ENCODE measurements at places on chromosomes 1 and 21.
A peak's percentile ranks its signal among the peaks of the same experiment; 100 is the strongest.

DNA sequence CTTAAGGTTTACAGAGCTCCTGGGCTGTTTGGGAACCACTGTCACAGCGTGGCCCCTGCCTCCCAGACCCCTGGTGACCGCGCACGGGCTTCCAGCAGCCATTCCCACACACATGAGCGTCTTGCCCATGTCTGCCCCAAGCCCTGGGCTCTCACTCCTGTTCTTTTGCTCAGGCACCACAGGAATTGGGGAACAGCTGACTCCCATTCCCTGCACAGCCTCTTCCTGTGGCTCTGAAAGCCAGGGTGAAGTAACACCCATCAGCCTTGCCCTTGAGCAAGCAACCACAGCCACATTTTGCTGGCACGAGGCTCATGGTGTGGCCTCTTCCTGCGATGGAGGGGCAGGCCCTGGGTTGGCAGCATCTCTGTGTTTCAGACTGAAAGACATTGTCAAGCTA, 14.3 kb upstream of the GPR157 start:
- DNase-seq = no peak

DNA sequence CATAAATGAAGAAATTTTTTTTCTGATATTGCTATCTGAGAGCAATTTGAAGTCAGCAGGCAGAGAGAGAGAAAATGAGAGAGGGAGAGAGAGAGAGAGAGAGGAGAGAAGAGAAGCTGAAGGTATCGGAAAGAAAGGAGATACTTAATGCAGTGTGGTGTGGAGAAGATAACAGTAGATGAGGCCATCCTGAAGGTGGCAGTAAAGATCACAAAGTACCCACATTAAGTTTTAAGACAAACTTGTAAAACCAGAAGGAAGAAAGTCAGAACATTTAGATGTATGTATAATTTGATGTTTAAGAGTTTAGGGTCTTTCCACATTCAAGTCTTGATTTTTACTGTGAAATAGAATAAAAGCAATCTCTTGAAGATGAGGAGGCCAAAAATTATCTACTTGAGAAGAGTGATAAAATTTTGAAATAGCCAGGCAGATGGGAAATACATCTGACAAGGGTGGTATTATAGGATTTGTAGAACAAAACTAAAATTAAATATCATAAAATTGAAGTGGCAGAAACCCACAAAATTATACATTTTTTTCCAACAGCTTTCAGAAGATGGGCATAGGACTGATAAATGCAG, 1753.4 kb downstream of the MRPL39 start:
- DNase-seq = no peak

- DNase-seq = no peak
These were observed 648.1 kb downstream of the USP25 start for GRCh38 chr21:16377857-16378256.

DNA sequence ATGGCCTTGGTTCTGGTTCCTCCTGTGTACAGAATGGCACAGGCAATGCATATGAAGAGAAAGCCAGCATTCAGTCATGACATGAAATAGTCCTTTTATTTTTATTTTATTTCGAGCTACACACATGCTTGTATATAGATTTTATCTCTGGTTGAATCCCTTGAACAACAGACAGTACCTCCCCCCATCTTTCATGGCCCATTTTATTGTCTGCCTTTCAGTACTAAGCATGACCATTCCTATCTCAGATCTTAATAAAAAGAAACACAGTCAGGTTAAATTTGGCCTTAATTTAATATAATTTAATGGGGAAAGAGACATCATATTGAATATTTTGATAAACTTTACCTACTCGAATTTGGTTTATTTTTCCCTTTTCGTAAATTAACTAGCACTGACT, 76.4 kb upstream of the VANGL1 start:
- no peak for DNase-seq

DNA sequence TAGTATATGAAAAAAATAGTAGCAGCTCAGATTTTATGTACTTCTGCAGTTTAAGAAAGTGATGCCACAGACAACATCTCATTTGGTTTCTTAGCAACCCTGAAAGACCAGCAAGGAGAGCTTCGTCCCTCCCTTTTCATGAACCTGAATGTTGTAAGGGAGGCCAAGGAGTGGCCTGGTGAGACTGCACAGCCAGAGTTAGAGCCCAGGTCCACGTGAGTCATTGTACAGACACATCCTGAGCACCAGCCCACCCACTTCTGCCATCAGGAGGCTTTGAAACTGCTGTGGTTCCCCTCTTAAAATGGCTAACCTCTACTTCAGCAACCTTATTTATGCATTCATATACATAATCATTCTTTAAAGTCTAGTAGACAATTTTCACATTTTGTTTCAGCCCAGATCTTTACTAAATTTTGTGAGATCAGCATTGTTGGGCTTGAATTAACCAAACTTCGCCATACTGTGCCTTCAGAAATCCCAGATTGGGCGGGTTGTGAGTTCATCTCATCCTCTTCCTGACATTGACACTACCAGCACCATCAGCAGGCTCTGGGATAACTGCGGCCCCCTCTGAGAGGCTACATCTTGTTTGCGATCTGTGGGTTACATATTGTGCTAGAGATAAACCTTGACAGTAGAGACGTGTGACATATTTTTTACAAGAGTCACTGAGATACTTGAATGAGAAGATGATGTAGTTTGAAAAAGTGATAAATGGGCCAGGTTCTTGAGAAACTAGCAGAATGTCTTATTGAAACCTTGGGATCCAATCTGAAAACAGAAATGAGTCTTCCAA, 106.7 kb downstream of the CAMTA1 start:
- no peak for DNase-seq

GRCh38 chr1:214027498-214027897, 39.7 kb downstream of the PROX1 start:
- no peak for DNase-seq

GRCh38 chr21:16305686-16306085, 575.9 kb downstream of the USP25 start:
- DNase-seq = no peak

DNA sequence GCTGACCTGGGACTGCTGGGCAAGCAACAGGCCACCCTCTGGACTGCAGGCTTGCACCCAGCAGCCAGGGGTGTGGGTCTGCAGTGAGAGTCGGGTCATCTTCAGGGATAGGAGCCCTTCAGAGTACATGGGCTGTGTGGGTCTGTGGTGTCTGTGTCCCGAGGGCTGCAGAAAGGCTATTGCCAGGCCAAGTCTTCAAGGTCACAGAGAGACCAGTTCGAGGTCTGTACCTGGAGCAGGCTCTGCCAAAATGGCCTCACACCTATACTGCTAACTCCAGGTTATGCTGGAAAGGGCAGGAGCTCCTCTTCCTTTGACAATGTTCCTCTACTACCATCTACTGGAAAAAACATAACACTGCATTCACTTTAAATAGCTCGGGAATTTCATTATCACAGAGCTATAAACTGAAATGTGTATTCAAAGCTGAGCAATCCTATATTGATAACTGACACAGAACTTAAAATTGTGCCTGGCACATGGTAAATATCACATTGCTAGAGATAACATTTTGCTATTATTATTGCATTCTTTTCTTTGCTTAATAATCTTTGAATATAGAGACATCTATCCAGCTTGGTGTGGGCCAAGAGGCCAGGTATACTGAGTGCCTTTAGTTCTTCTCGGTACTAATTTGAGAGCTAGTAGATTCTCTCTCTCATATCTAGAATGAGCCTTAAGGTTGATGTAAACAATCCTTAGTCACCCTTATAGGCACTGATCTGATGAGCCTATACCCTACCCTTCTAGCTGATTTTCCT, 6.9 kb upstream of the DNAH14 start:
- DNase-seq = peak; percentile 48

GRCh38 chr1:169392406-169392805, 24.4 kb downstream of the BLZF1 start:
- DNase-seq = no peak

DNA sequence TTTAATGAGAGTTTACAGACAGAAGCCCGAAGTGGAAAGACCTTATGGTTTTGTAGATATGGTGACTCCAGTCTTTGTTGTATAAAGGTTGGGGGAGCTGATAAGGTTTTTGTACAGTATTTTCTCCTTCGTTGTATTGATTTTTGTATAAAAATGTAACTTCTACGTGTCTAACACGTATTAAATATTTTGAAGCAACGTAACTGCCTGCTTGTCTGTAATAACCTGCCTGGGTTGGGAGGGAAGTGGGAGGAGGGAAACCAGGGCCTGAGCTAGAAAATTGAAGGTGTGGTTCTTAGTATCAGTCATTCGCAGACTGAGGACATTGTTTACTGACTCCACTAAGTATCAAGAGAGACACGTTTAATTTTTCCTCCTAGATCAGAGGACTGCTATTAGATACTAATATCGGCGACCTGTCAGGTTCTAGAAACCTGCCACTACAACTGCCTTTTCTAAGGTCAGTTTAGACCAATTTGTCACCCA, 2.2 kb downstream of the IER5 start:
- DNase-seq = no peak

GRCh38 chr1:206447792-206448191, 22.5 kb upstream of the IKBKE start:
- peak; percentile 58 for DNase-seq

- no peak for DNase-seq
These were observed 16.4 kb downstream of the RIMS3 start for GRCh38 chr1:40648928-40649591.

- peak; percentile 63 for DNase-seq
These were observed 486 bp downstream of the SLC27A3 start for GRCh38 chr1:153775458-153776327.

GRCh38 chr1:228465141-228465540, 22.0 kb upstream of the RNF187 start:
- no peak for DNase-seq

- peak; percentile 76 for DNase-seq
These were observed 19.8 kb downstream of the SPRTN start for GRCh38 chr1:231357831-231358354.
